NCI-H187 treated with DMSO at 0.1 percent for 48 hours (cell line): ENCODE measurements at places on chromosomes 4 and X.

DNA sequence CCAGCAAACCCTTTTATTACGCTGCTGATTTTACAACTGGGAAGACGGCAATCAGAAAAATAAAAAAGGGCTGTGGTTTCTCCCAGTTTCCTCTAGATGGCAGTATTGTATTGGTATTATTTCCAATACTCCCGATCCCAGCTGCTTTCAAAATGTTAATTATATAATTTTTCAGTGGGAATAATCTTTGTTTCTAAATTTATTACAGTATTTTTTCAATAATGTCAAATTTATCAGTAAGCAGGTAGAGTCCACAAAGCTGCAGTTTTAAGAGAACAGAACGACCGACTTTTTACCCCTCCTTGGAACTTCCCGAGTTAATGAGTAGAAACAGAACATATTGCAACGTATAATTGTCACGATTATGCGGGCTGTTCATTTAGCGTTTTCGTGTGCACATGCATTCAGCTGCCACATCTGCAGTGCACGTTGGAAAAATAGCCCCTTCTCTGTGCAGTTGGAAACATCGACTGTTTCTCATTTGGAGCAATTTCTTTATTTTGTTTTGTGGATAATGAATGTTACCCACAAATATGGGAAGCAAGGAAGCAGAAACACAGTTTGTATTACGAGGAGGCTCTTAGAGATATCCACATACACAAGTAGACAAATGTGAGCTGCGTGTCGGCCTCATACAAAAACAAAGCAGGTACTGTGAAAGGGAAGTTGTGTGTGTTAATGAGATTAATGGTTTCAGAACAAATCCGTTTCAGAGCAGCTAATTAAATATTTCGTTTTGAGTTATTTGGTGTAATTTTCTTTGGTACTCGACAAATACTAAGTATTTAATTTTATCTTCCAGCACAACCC is 188.0 kb downstream of the STIM2 start:
- no peak for DNase-seq

- no peak for DNase-seq
Observed at GRCh38 chrX:64975491-64975890, 759 bp downstream of the ZC4H2 start.

DNA sequence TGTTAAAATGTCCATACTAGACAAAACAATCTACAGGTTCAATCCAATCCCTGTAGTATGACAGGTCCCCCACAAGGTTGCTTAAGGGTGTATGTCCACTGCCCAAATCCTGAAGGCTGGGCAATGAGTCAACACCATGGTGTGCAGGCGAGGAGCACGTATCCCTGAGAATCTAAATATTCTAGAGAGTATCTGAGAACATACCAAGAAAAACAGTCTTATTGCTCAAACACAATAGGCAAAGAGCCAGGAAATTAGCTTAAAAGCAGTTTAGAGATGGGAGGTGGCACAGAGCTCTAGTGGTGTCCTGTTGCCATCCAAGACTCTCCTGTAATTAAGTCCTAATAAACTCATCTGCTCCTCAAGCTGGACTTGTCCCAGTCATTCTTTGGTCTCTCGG is 37.0 kb downstream of the RCHY1 start:
- DNase-seq = no peak

- DNase-seq = no peak
Observed at GRCh38 chrX:42944381-42944998, 166.5 kb upstream of the PPP1R2C start.

DNA sequence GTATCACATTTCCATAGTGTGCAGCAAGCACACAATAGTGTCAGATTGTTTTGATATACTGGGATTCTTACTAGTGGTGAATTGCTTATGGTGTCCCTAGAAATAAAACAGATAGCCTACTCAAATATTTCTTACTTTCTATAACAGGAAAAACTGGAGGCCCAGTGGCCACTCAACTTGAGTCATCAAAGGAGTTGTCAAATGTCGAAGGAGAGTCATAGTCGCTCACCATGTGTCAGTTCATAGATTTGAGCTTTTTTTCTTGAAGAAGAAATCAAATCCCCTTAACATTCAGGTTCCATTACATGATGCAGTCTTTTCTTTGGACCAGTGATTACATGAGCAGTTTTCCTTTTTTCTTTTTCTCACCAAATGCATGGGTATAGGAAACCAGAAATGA is 1271.0 kb downstream of the RAPGEF2 start:
- no peak for DNase-seq
